ENCODE measurements at places on chromosomes 16 and 17. TPM values are rescaled to one million over a fixed set of nuclear protein-coding genes. Genes with fewer than 3 reads are reported as not detected.
A peak's percentile ranks its signal among the peaks of the same experiment; 100 is the strongest.

DNA sequence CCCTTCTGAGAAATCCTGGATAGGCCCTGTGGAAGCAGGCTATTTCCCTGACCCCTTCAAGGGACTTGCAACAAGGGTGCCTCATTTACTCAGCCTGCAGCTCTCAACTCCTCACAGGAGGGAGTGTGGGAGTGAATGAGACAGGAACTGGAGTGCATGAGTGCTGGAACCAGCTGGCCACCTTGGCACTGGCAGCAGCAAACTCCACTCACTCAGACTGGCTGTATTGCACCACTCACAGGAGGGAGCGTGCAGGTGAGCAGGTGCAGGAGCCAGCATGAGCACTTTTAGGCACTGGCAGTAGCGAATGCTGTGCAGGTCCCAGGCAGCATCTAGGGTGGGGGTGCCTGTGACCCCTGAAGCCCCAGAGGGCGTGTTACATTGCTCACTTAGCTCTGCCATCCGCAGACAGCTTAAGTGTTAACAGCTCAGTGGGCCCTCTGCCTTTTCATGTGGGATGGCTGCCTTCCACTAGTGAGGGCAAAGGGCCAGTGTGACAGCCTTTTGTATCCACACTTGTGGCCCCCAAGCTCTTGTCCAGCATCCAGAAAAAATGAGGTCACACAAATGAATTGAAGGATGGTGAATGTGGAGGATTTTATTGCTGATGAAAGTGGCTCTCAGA is 11.0 kb upstream of the ZNHIT3 start:
- no peak overlapping the region for H3K4me3 ChIP-seq
- peaks cover 37% of the 10 kb centered on the region for H3K27me3 ChIP-seq
- no peaks in the 10 kb centered on the region for H3K36me3 ChIP-seq
- no peak overlapping the region for H3K27ac ChIP-seq
- DNase-seq = no peak

ENPP7 gene
- total RNA-seq = 0.14 TPM

RND2 gene
- total RNA-seq = 0.14 TPM

ATP1B2 gene
- 0.42 TPM for total RNA-seq

DNA sequence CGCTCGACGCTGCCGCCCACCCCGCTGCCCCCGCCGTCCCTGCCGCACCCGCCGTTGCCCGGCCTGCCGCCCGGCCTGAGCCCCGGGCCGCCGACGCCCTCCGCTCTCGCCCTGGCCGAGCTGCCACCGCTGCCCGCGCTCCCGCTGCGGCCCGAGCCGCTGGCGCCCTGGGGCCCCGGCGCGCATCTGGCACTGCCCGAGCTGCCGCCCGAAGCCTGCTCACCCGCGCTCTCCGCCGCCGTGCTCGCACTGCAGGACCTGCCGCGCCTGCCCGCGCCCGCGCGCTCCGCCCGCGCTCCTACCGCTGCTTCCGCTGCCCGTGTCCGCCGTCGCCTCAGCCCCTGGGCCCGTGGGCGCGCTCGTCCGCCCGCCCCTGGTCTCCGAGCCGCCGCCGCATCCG is 8.4 kb upstream of the CLDN9 start:
- H3K36me3 ChIP-seq = no peaks in the 10 kb centered on the region
- no peak overlapping the region for H3K27ac ChIP-seq
- peaks cover 21% of the 10 kb centered on the region for H3K4me1 ChIP-seq
- H3K4me3 ChIP-seq = no peak overlapping the region

DNA sequence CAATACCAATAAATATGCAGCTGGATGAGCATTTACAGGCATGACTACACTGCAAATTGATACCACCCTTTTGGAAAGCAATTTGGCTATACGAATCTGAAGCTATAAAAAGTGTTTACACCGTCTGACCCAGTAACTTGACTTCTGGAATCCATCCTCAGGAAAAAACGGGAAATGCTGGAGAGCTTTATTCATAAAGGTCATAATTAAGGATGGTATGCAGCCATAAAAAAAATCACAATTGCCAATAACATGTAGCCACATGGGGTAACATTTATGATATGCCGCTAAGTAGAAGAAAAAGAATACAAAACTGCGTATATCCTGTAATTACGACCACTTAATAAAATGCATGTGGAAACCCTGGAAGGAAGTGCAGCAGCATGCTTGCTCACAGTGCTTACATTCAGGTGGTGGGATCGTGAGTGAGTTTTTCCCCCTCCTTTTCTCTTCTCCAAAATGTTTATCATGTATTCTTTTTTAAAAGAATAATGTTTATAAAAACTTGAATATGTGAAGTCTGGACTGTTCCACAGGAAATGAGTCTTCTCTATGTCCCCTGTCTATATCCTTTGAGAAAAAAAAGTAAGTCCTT is 34.2 kb downstream of the COPRS start:
- H3K27me3 ChIP-seq = peaks cover 9% of the 10 kb centered on the region
- no peak overlapping the region for H3K4me3 ChIP-seq
- H3K4me1 ChIP-seq = no peaks in the 10 kb centered on the region

GRCh38 chr17:30389756-30390300 is 11.1 kb downstream of the CPD start:
- H3K4me1 ChIP-seq = peaks cover 1% of the 10 kb centered on the region
- peaks cover 23% of the 10 kb centered on the region for H3K36me3 ChIP-seq
- no peak for DNase-seq
- no peaks in the 10 kb centered on the region for H3K27me3 ChIP-seq
- H3K27ac ChIP-seq = no peak overlapping the region

CTRB2 gene
- total RNA-seq = not detected

DNA sequence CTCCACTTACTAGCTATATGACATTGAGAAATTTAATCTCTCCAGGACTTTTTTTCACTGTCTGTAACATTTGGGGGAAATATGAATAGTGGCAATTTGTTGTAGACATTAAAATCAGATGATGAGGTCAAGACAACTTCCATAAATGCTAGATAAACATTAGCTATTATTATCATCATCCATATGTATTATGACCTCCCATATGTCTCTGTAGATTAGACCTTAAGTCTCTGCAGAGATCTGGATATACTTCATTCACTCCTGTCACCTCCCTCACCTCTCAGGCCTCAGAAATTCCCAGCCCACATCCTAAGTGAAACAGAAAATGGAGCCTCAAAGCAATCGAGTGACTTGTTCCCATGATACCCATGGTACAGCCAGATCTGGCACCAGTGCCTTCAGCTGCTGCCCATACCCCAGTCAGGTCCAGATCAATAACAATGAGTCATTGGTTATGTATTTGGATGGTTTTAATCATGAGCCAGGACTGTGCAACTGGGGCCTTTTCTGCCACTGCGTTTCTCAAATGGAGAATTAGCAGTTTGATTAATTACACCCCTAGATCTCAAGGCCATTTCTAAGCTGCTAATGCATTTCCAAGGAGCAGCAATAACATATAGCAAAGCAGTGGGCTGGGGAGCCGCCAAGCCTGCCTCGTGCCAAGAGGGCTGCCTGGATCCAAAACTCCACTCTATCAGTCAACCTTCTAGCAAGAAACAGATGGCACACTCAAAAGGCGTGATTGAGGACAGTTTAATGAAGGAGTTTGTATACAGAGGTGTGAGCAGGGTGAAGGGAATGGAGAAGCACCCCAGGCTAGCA is 2.6 kb upstream of the FDXR start:
- no peak overlapping the region for H3K4me3 ChIP-seq
- H3K27me3 ChIP-seq = peaks cover 2% of the 10 kb centered on the region
- H3K4me1 ChIP-seq = peaks cover 24% of the 10 kb centered on the region
- no peak for DNase-seq
- H3K36me3 ChIP-seq = peaks cover 10% of the 10 kb centered on the region
- H3K27ac ChIP-seq = no peak overlapping the region

- no peak for DNase-seq
- H3K4me1 ChIP-seq = no peaks in the 10 kb centered on the region
- H3K4me3 ChIP-seq = no peak overlapping the region
- no peaks in the 10 kb centered on the region for H3K27me3 ChIP-seq
Observed at GRCh38 chr17:69962436-69962995, 112.5 kb upstream of the KCNJ16 start.

DNA sequence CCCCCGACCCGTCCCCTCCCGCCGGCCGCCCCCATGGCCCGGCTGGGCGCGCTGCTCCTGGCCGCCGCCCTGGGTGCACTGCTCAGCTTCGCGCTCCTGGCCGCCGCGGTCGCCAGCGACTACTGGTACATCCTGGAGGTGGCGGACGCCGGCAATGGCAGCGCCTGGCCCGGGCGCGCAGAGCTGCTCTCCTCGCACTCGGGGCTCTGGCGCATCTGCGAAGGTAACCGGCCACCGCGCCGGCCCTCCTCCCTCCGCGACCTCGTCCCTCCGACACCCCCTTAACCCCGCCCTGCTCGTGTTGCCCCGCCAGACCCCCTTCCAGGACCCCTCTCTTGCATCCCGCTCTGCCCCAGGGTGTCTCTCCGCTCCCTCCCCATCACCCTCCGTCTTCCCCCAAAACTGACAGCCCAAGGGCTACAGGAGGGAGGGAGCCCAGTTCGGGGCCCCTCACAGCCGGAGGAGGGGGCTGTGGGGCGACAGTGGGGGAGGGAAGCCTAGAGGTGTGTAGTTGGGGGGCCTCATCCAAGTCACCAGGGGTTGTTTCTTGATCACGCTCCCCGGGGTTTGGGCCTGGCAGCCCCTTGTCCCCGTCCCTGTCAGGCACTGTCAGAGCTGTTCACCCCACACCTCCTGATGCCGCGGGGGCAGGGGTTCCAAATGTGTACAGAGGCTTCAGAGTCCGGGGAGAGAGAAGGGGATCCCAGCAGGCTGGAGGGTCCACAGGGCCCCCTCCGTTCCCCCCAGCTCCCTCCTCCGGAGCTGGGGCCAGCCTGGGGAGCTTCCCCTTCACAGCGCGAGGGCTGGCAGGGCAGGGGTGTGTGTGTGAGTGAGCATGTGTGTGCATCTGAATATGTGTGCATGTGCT is 794 bp downstream of the TMEM235 start:
- no peaks in the 10 kb centered on the region for H3K36me3 ChIP-seq
- H3K4me3 ChIP-seq = peak overlapping the region; percentile 28
- no peak overlapping the region for H3K27ac ChIP-seq
- H3K4me1 ChIP-seq = peaks cover 3% of the 10 kb centered on the region
- DNase-seq = peak; percentile 63
- peaks cover 52% of the 10 kb centered on the region for H3K27me3 ChIP-seq

GRCh38 chr17:7307686-7308624 is 527 bp downstream of the EIF5A start:
- H3K4me3 ChIP-seq = peak overlapping the region; percentile 89
- peak; percentile 71 for DNase-seq
- peaks cover 25% of the 10 kb centered on the region for H3K36me3 ChIP-seq
- peaks cover 36% of the 10 kb centered on the region for H3K4me1 ChIP-seq
